Activated CD4-positive, alpha-beta T cell treated with anti-CD3 and anti-CD28 coated beads, Interleukin-2, amount 10 ng/mL, durations not matched to agents 7 days and 5 days (primary cell): ENCODE measurements at places on chromosomes 1 and 21.

DNA sequence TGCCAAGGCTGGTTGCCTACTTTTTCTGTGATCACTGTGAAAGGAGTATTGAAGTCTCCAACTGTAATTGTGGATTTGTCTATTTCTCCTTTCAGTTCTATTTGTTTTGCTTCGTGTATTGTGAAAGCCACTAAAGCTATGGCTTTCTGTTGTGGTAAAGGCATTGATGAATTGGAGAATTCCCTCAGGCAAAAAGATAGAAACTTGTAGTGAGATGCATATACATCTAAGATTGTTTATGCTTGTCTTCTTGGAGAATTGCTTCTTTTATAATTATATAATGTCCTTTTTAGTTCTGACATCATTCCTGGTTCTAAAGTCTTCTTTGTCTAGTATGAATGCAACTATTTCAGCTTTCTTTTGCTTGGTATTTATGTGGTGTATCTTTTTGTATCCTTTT, 36.8 kb downstream of the SWT1 start:
- no peak for DNase-seq

DNA sequence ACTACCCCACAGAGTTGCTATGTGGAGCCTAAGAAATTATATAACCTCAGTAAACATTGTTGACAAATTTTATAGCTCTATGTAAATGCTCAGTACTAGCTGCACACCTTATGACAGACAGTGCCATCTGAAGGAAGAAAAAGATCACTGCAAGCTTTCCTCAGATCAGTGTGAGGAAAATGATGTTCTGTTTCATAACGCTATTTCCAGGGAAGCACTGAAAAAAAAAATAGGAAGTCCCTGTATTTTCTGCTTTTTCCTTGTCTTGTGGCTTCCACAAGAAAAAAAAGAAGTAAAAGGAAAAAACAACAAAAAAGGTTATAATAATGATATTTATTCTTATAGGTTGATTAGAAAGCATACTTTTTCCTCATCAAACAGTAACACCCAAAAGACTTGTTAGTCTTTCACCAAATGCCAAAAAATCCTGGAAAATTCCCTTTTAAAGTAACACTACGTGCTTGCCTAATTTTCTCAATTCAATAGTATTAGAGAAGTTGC, 23.2 kb downstream of the LYST start:
- peak; percentile 15 for DNase-seq

GRCh38 chr1:6783936-6784559, 1.2 kb upstream of the CAMTA1 start:
- no peak for DNase-seq

GRCh38 chr1:232302376-232303221, 327.3 kb downstream of the SIPA1L2 start:
- DNase-seq: no peak

DNA sequence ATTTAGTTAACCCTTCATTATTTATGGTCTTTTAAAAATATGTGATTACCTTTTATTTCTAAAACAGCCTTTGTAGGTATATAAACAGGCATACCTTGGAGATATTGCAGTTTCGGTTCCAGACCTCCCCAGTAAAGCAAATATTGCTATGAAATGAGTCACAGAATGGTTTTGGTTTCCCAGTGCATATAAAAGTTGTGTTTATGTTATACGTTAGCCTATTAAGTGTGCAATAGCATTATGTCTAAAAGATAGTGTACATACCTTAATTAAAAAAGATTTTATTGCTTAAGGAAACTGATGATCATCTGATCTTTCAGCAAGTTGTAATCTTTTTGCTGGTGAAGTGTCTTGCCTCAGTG, 44.1 kb downstream of the XCL2 start:
- DNase-seq: no peak
